Large intestine (tissue), 12 donors: ENCODE measurements at places on chromosomes 16 and 17. TPM values are rescaled to one million over a fixed set of nuclear protein-coding genes. Genes with fewer than 3 reads are reported as not detected.

DNA sequence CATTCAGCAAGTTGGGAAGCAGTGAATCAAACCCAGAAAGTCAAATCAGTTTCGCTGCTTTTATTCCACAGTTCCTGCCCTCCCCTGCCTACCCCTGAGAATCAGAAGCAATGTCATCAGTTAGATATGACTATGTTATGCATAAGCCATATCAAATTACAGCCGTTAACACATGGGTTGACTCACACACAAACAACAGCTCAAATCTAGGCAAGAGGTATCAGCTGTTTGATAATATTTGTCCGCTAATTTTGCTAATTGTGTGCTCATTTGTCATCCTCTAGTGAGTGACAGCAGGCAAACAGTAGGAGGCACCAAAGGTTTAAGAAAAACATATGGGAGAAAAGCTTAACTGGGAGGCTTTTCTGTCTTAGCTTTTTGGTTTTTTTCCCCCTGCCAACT, 327.4 kb upstream of the CCL2 start:
- DNase-seq, result no peak

DNA sequence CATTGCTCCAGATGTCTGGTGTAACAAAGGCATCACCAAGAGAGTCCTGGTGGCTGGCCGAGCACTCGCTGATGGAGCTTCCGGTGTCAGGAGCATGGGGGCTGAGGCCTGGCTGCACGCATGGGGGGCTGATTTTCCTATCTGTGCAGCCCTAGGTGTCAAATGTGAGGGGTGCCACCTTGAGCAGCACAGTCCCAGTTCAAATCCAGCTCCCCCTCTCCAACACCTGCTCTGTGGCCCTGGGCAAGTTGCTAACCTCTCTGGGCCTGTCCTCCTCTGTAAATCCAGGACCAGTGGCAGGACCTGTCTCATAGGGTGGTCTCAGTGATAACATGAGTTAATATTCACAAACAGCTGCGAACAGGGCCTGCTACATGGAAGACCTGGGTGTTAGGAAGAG, 12.9 kb downstream of the ENPP7 start:
- DNase-seq, result no peak

DNA sequence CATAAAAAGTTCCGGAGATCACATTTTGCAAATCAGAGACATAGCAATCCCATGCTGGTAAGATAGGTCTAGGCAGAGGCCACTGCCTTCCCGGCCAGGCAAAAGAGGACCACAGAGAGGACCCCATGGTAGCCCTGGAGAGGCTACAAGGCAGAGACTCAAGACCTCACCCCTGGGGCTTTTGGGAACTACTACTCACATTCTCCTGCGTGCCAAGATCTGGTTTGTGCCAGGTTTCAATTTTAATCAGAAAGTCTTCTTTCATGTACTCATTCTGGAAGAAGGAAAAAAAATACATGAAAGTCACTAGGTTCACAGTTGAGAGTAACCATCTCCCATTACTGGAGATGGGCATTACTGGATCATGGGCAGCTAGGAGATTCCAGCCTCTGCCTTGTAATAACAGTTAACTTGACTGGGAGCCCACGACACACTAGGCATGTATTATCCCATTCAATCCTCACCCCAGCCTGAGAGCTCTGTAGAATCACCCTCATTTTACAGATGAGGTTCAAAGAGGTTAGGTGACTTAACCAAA, 21.2 kb downstream of the PITPNA start:
- DNase-seq, result no peak

KSR1 gene
- 65.0 TPM for polyA plus RNA-seq

BAIAP3 gene
- 8.1 TPM for polyA plus RNA-seq
